ENCODE measurements at places on chromosomes 7 and 10. TPM values are rescaled to one million over a fixed set of nuclear protein-coding genes. Genes with fewer than 3 reads are reported as not detected.

The STK31 gene
- 1.1 TPM for total RNA-seq

The GLI3 gene
- total RNA-seq: 2.2 TPM

The MMP21 gene
- total RNA-seq: not detected

The CH25H gene
- 0.46 TPM for total RNA-seq
